ENCODE measurements at places on chromosomes 7 and 10.

DNA sequence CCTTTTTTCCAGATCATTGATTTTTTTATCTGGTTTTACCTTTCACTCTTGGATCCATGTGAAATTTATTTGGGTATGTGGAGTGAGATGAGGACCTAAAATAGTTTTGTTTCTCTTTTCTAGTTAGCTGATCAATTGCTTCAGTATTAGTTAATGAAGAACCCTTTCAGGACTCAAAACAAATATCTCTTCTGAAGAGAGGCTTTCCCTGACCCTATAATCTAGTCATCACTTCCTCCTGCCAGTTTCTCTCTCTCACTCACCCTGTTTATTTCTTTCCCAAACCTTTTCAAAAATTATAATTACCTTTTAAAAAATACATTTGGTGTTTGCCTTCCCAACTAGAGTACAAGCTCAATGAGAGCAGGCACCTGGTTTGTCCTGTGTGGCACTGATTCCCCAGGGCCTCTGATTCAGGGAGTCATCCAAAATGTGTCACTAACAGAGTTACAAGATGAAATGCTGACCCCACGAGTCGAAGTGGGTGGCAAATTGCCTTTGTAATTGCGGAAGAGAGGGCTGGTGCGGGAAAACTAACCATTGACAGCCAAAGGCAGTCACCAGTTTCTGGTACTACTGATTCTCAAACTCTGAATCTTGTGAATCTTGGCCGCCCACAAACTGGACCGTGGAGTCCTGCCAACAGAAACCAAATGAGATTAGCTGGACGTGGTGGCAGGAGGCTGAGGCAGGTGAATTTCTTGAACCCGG lies 2.4 kb downstream of the TMEM140 start:
- DNase-seq, result no peak

GRCh38 chr10:97648562-97649404 lies 8.3 kb downstream of the PI4K2A start:
- DNase-seq, result no peak

DNA sequence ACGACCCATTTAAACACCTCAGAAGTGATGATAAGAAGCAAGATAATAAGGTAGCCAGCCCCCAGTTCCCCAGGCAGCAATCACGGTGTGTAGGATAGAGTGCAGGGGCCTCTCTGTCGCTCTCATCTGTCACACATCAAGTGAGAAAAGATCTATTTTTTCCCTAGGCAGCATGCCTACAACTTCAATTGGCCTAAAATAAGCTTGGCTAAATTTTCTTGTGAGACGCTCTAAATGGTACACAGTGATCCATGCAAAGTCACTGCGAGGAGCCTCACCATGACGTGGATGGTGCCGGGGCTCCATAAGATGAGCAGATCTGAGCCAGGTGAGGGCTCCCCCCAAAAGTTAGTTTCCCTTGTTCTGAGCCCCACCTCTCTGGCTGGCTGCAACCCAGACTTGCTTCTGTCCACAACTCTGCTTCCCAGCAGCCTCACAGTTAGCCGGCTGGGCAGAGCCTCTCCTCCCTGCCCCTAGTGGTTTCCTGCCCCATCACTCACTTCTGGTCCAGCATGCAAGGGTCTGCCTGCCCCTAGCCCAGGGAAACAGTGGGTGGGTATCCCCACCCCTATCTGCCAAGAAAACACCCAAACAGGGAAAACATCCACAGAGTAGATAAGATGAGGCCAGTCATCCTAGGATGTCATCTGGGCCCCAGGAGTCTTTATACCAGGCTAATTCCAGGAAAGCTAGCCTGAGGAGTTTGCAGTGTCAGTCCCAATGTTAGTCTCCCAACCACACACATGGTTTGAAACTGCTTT lies 342.1 kb downstream of the GRID1 start:
- no peak for DNase-seq

- no peak for DNase-seq
Measured at GRCh38 chr10:49605216-49605938, 4.7 kb upstream of the SLC18A3 start.

GRCh38 chr7:46654546-46655443 lies 733.7 kb upstream of the IGFBP3 start:
- DNase-seq, result no peak

DNA sequence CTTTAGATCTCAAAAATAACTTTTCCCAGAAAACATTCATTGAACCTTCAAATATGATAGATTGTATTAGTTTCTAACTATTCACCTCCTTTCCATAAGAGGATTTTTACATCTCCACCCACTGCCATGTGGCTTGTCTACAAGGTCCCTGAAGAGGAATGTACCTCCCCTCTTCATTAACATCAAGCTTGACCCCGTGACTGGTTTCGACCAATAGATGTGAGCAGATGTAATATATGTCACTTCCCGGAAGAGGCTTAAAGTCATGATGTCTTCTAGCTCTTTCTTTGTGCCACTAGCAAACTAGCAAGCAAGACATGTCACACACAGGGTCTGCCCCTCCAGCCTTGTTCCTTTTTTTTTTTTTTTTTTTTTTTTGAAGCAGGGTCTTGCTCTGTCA lies 6.9 kb downstream of the BAZ1B start:
- no peak for DNase-seq

- no peak for DNase-seq
Measured at GRCh38 chr7:157907091-157907490, 570.3 kb downstream of the DNAJB6 start.

- DNase-seq, result no peak
Measured at GRCh38 chr10:111972109-111972508, 211.5 kb downstream of the GPAM start.

DNA sequence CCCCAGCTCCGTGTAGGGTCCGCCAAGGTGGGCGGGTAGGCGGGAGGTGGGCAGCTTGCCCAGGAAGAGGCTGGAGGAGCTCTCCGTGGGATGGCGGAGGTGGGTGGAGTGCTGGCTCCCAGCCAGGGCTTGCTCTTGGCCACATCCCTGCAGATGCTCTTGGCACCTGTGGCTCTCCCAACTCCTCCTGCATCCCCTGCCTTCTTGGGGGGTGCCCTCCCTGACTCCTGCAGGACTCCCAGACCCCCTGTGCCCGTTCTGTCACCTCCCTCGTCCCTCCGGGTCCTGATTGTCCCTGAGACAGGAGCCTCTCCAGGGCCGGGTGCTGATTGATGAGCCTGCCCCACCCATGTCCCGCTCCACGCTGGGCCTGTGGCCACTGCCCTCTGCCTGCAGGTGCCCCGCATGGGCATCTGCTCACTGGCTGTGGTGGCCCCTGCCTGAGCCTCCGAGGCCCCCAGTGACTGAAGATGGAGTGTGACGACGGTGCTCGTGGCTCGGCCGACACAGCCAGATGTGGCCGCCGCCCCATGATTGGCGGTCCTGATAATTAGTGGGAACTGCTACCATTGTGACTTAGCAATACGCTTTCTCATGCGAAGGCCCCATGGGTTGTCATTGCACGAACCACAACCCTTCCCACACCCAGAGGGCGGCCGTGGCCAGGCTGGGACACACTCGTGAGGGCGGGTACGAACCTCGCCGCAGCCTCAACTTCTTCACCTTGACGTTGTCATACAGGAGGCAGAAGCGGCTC lies 23.6 kb downstream of the CFAP46 start:
- no peak for DNase-seq

DNA sequence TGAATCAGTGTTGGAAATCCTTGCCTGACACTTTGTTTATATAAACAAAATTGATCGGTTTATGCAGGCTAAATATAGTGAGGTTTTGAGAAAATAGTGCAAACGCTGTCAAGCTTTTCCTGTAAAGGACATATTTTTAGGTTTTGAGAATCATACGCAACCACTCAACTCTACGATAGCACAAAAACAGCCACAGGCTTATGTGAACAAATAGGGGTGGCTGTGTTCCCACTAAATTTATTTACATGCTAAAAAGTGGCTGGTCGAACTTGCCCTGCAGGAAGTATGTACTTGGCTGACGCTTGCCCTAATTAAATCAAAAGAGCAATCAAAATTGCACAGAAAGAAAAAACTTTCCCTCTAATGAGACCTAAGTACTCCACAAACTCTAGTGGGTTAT lies 234.7 kb upstream of the CACNA2D1 start:
- no peak for DNase-seq

DNA sequence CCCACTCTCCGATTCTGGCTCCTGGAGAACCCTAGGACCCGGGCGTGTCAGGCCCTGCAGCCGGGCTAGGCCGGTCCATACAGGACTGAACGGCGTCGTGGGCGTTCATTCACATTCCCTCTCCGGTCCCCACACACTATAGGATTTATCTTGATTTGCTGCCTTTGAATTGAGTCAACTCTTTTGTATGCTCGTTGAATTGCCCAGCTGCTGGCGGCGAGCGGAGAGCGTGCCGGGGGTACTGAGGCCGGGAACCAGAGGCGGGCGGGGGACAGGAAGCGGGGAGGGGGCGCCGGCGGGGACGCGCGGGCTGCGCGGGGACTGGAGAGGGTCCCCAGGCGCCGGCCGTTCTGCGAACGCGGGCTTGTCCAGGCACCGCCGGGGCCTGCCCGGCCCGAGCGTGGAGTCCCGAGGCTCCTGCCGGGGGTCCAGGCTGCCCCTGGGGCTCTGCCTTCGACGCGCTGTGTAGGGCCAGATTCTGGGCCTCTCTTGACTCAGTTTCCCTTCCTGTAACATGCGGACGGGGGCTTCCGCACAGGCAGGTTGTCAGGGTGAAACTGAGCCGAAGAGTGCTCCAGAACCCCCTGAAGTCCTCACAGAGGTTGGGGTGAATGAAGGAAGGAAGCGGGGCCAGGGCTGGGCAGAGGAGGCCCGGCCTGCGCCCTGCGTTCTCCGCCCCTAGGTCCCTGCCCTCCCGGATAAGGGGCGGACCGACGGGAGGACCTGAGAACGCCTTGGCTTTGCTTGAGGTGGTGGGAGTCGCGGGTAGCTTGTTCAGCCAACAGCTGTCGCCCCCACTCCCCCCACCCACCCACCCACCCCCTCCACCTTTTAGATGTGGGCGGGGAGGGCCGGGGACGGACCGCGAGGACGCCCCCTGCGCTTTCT lies 769 bp upstream of the ELFN1 start:
- DNase-seq, result peak; percentile 72

DNA sequence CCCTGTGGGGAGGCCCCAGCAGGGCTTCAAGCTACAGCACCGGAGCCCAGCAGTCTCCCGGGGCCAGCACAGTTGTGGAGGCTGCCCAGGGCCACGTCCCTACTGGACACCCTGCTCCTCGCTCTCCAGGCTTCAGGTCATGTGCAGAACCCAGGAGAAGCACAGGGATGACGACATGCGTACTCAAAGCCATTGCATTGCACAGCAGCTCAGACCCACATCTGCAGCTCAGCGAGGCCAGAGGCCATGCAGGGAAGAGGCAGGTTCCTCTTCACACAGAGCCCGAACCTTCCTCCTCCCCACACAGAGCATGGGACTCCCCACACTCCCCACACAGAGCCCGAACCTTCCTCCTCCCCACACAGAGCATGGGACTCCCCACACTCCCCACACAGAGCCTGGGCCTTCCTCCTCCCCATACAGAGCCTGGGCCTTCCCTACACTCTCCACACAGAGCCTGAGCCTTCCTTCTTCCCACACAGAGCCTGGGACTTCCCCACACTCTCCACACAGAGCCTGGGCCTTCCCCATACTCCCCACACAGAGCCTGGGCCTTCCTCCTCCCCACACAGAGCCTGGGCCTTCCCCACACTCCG lies 12.3 kb downstream of the CFAP46 start:
- DNase-seq, result peak; percentile 41

DNA sequence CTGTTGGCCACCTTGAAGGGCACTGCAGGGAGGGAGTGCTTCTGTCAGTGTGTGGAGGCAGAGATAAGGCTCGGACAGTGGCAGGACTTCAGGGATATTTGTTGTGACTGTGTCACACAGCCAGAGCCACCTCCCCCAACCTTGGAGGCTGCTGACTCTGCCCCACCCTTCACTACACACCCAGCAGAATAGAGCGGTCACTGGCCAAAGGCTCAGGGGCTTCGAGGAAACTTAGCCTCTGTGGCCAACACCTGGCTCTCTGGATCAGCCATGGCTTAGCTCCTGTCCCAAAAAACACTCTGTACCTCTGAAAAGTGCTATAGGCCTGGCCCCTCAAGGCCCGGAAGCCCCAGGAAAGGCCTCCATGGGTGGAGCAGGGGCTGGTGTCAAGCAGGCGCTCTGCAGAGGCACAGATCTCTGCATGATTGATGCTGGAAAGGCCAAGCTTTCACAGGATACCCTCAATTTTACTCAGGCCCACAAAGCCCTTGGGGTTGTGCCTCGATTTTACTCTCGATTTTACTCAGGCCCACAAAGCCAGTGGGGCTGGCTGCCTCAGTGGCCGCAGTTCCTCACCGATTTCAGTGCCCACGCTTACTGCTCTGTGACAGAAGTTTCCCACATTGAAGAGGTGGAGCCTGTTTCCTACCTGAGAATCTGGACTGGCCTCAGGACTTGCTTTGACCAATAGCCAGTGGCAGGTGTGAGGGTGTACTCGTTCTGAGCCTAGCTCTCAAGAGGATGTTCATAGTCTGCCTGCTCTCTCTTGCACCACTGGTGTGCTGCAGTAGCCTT lies 113.2 kb upstream of the GPR26 start:
- DNase-seq, result no peak

DNA sequence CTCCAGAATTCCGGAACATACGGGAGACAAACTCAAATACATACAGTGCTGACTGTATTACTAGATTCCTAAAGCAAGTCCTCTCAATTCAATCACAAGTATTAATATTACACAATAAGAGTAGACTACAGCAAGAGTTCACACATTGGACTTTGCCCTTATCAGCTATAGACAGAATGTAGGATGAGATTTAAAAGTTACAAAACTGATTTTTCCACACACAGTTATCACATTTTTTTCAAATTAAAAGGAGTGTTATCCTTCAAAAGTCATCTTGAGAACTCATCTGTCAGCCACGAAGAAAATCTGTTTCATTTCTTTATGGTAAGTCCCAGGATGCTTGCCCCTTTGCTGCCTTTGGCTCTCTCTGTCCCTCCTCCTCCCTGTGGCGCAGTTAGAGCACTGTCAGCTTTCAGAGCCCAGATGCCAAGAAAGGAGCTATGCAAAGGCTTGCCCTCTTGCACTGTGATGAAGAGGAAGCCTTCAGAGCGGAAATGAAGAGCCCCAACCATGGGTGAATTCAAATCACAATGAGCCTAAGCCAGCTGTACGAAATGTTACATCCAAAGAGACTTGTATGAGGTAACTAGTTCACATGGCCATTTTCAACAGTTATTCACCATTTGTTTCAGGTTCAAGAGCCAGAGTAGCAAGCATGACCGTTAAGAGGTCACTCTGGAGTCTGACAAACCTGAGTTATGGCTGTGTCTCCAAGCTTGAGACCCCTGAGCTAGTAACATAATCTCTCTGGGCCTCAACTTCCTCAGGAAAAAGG lies 10.7 kb downstream of the NCOA4 start:
- DNase-seq, result no peak

- DNase-seq, result no peak
Measured at GRCh38 chr10:69789164-69789576, 12.5 kb upstream of the COL13A1 start.

- DNase-seq, result no peak
Measured at GRCh38 chr7:70680743-70681468, 451.0 kb upstream of the GALNT17 start.

GRCh38 chr7:76234931-76235441 lies 33.3 kb downstream of the SRRM3 start:
- DNase-seq, result peak; percentile 95

GRCh38 chr10:17624996-17625395 lies 7.8 kb upstream of the HACD1 start:
- DNase-seq, result no peak

All from kidney (tissue), 22 donors.